ENCODE measurements at places on chromosomes 1 and 21. TPM values are rescaled to one million over a fixed set of nuclear protein-coding genes. Genes with fewer than 3 reads are reported as not detected.

Gene CYP4A11
- polyA plus RNA-seq: 0.15 TPM

Gene CDA
- 2.9 TPM for polyA plus RNA-seq

Gene DHRS3
- polyA plus RNA-seq: 15.9 TPM

Gene SLAMF1
- not detected for polyA plus RNA-seq

Gene HCN3
- polyA plus RNA-seq: 22.3 TPM

Gene F3
- 13.9 TPM for polyA plus RNA-seq

Gene EVA1B
- 5.2 TPM for polyA plus RNA-seq

Gene WNT3A
- polyA plus RNA-seq: not detected

Gene ADGRL2
- polyA plus RNA-seq: 6.8 TPM

Gene MTARC2
- polyA plus RNA-seq: 11.6 TPM

Gene ANGPTL1
- 0.14 TPM for polyA plus RNA-seq

Gene RNU5D-1
- polyA plus RNA-seq: not detected

Gene BTBD19
- 0.42 TPM for polyA plus RNA-seq

Gene KIF21B
- 34.3 TPM for polyA plus RNA-seq

Gene IFI44L
- 3.0 TPM for polyA plus RNA-seq

Gene CA6
- polyA plus RNA-seq: not detected

Gene NR1I3
- polyA plus RNA-seq: not detected

Gene ADORA1
- 32.5 TPM for polyA plus RNA-seq

Gene LRRC38
- 0.24 TPM for polyA plus RNA-seq

Gene LAMB3
- 1.7 TPM for polyA plus RNA-seq

Gene RIPPLY3
- 68.7 TPM for polyA plus RNA-seq

Gene VWA5B1
- polyA plus RNA-seq: 0.14 TPM

Gene TNFSF4
- 0.73 TPM for polyA plus RNA-seq

Gene FALEC
- polyA plus RNA-seq: not detected

Gene RIPK4
- polyA plus RNA-seq: 10.6 TPM

Gene ADAMTS5
- polyA plus RNA-seq: 0.22 TPM

Gene DPM3
- 167 TPM for polyA plus RNA-seq

Gene ZNF593OS
- not detected for polyA plus RNA-seq

Gene SPATA46
- polyA plus RNA-seq: not detected

Gene ACBD3
- 13.7 TPM for polyA plus RNA-seq

Gene HMGCS2
- polyA plus RNA-seq: not detected
